Right cardiac atrium (tissue), 5 donors: ENCODE measurements at places on chromosomes 16 and 17. TPM values are rescaled to one million over a fixed set of nuclear protein-coding genes. Genes with fewer than 3 reads are reported as not detected.
A peak's percentile ranks its signal among the peaks of the same experiment; 100 is the strongest.

DNA sequence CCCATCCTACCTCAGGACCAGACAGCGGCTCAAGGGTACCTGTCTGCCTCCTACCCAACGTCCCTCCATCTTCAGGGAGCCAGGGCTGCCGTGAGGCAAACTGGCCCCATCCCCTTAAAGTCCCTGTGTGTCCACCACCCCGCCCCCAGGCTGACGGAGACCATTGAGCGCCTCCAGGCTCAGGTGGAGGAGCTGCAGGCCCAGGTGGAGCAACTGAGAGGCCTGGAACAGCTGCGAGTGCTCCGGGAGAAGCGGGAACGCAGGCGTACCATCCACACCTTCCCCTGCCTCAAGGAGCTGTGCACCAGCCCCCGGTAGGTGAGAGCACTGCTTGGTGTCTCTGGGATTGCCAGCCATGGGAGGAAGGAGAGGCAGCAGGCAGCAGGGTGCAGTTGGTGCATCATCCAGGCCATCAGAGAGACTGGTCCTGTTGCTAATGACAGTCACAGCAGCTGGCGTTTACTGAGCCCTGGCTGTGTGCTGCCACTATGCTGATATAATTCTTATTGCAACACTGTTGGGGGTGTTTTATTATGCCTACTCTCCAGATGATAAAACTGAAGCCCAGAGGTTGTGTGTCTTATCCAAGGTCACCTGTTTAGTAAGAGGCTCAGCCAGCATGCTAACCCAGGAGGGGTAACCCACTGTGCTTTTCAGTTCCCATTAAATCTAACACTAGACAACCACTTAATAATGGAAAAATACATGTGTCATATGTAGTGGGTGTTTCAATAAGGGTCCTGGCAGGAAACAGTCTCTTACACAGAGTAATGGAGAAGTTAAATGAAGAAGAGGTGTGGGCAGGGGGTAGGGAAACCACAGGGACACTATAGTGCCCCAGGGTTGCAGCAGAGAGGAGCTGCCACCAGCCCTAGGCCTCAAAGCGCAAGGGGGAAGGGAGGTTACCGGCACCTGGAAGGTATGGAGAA is 10.3 kb upstream of the MRPL58 start:
- DNase-seq, result no peak

DNA sequence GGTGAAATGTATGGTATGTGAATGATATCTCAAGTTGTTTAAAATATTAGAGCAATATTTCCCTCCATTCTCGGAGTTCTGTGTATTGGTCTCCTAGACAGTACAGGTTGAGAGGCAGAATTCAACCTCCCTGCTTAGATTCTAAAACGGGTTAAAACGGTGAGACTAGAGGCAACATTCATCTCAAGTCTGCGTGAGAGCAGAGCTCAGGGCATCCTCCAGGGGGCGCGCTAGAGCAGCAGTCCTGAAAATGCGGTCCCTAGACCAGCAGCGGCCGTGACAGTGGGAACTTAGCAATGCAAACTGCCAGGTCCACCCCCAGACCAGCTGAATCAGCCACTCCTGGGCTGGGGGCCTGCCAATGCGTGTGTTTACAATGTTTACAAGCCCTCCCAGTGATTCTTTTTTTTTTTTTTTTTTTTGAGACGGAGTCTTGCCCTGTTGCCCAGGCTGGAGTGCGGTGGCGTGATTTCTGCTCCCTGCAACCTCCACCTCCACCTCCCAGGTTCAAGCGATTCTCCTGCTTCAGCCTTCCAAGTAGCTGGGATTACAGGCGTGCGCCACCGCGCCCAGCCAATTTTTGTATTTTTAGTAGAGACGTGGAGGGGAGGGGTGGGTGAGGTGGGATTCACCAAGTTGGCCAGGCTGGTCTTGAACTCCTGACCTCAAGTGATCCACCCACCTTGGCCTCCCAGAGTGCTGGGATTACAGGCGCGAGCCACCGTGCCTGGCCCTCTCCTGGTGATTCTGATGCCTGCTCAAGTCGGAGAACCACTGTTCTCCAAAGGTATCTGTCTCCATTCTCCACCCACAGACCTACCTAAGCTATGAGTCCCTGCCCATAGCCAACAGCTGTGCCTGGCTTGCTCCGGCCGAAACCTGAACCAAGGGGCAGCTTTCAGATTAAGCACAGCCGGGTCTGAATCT is 24.2 kb downstream of the KLHL36 start:
- peak; percentile 91 for DNase-seq

GRCh38 chr17:2563543-2563942 is 29.9 kb upstream of the PAFAH1B1 start:
- DNase-seq, result no peak

DNA sequence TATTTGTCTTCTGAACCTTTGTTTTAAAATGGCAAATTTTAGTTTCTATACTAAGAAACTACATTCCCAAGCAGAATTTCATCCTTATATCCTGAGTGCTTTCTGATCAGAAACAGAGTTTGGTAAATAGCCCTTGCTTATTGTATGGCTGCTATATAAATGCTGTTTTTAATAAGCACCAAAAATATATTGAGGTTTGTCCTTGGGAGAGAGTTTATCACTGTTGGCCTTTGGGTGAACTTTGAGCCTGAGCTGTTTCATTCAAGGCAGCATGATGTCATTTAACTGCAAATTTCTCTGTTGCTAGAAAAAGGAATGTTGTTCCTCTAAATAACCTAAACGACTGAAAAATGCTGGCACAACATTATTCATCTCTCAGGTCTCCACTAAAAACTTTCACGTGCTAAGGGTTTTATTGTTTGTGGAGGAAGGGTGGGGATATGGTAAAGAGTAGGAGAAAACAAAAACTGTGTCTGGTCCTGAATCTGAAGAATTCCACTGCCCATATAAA is 334.3 kb upstream of the TBX2 start:
- DNase-seq, result no peak

- DNase-seq, result peak; percentile 58
Measured at GRCh38 chr16:31079342-31079944, 5.2 kb downstream of the ZNF646 start.

PYY gene
- polyA plus RNA-seq, result not detected

KRTAP4-3 gene
- not detected for polyA plus RNA-seq

FTO gene
- 21.9 TPM for polyA plus RNA-seq

NPTX1 gene
- polyA plus RNA-seq, result 0.02 TPM
